NCI-H2029 treated with DMSO at 0.1 percent for 48 hours (cell line): ENCODE measurements at places on chromosomes 3 and 15.

GRCh38 chr3:195438371-195438770, 4.4 kb downstream of the ACAP2 start:
- DNase-seq, result no peak

- no peak for DNase-seq
These were observed 17.9 kb downstream of the CRYGS start for GRCh38 chr3:186526256-186526606.

DNA sequence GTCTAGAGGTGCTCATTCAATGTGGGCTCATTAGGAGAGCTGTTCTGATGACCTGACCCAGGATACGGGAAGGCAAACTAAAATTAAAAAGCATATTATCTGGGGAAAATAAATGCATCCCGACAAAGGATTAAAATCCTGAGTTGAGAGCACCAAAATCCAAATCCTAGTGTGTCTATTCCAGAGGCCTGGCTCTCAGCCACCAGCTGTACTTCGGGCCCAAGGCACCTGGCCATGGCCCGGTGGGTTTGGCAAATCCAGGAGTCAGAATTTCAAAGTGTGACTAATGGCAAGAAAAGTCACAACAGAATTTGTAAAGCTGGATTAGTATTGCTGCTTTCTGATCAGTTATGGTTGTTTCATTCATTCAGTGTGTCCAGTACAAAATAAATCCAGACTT, 2.6 kb upstream of the LYSMD4 start:
- DNase-seq, result no peak

DNA sequence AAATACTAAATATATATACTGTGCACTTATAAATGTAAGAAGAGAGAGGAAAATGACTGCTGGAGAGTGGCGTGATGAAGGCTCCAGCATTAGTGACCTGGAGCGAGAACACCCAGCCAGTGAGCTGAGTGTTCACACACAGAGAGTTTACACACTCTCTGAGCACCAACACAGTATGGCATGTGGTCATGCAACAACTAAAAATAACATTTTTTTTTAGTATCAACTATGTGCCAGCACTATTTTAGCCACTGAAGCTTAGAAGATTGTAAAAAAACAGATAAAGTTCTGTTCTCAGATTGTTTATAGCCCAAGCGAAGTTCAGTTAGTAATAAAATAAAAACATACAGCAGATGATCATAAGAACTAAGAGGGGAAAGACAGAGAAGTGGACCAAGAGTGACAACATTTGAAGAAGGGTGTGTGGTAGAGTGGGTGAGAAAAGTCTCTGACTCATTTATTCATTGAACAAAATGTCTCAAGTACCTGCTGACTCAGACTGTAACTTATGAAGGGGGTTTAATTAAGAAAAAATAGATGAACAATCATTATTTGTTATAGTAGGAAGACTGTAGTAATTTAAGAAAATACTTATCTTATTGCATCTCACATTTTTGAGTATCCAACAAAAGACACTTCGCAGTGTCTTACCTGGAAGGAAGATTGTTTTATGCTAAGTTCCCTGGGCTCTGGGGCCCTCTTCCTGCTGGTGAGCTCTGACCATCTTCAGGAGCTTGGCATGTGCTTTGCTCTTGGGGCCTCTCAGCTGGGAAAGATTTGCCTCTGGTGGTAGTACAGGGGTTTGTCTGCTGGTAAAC, 43.8 kb downstream of the GAP43 start:
- no peak for DNase-seq

GRCh38 chr3:27658741-27659140, 63.4 kb downstream of the EOMES start:
- DNase-seq, result no peak

- no peak for DNase-seq
These were observed 42.3 kb upstream of the ROBO1 start for GRCh38 chr3:79810092-79810491.

DNA sequence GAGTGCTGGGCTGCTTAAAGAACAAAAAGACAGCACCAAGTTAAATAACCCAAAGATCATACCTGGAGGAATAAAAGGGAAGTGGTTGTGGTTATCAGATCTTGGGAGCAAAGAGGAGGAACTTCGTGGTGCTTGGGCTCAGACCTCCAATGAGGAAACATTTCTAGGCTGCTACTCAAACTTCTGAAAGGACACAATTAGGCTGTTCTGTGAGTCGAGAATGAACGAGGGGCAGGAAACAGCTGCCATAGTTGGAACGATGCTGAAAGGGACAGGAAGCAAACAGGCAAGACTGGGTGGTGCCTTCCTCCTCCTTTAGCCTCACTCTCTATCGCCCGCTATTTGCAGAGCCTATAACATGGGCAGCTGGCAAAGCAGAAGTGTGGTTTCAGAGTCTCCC, 276.3 kb upstream of the ARRDC4 start:
- peak; percentile 43 for DNase-seq

GRCh38 chr3:170974872-170975271, 51.6 kb downstream of the SLC2A2 start:
- DNase-seq, result no peak

DNA sequence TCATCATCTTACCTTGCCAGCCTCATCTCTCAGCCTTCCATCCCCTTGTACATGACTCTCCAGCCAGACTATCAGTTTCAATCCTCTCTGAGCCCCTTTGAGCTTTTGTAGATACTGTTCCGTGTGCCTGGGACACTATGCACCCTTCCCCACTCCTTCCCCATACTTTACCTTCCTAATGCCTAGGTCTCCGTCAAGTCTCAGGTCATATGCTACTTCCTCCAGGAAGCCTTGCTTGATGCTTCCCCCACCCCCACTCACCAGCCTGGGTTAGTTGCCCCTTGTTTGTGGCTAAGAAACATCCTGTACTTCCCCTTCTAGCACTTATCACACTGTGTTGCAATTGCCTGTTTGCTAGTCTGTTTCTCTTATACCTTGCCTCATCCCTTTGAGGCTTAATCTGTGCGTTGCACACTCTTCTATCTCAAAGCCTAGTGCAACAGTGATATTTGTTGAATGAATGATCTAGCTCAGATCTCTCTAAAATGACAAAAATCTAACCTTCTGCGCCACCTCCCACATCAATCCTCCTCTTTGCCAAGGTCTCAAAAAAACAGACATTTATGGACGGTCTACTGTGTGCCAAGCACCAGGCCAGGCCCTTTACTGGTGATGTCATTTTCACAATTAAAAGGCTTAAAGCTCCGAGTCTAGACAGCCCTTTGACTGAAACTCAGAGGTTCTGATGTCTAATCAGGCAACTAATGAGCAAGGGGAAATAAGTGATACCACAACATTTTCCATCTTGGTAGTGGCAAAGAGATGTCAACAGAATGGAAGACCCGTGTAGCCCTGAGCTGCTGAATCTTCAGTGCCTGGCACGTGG, 6.5 kb upstream of the USP3 start:
- no peak for DNase-seq

DNA sequence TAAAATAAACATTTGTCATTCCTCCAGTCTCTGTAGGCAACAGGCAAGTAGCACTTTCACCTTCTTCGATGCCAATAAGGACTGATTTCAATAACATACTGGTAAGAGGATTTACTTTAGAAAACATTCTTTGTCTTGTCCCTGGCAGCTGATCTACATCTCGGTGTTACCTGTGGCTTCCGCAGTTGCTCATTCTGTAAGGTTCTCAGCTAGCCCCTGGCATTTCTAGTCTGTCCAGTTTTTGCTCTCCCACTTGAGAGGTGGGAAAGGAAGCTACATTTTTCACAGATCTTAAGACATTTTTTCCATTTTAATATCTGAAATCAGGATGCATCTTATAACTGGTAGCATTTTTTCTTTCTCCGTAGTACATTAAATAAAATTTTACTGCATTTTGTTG, 19.7 kb upstream of the MAP6D1 start:
- no peak for DNase-seq

- no peak for DNase-seq
These were observed 35.6 kb upstream of the MUC4 start for GRCh38 chr3:195847055-195847950.

GRCh38 chr15:77851691-77852090, 219.0 kb upstream of the LINGO1 start:
- DNase-seq, result peak; percentile 10

- no peak for DNase-seq
These were observed 490.1 kb upstream of the ZNF385D start for GRCh38 chr3:22241110-22241509.

DNA sequence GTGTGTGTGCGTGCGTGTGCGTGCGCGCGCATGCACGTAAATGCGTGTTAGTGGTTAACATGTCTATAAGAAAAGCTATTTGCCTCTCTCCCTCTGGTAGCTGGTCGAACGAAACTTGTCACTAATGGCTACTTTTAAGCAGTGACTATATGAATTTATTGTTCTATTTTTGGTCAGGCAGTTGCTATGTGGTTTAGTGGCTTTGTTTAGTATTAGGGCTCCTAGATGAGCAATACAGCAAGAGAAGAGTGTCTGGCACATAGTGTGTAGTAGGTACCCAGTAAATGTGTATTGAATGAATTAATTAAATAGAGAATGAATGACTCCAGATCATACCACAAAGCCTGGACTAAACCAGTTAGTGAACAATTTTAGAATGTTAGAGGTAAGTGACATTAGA, 171.6 kb downstream of the PPM1L start:
- no peak for DNase-seq

DNA sequence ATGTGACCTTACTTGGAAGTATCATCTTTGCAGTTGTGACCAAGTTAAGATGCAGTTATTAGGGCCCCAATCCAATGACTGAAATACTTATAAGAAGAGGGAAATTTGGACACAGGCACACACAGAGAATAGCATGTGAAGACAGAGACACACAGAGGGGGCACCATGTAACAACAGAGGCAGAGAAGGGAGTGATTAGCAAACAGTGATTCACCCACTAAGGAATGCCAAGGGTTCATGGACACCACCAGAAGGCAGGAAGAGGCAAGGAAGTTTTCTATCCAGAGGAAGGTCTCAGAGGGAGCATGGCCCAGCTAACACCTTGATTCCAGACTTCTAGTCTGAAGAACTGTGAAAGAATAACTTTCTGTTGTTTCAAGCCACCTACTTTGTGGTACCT, 25.0 kb downstream of the SIDT1 start:
- no peak for DNase-seq

DNA sequence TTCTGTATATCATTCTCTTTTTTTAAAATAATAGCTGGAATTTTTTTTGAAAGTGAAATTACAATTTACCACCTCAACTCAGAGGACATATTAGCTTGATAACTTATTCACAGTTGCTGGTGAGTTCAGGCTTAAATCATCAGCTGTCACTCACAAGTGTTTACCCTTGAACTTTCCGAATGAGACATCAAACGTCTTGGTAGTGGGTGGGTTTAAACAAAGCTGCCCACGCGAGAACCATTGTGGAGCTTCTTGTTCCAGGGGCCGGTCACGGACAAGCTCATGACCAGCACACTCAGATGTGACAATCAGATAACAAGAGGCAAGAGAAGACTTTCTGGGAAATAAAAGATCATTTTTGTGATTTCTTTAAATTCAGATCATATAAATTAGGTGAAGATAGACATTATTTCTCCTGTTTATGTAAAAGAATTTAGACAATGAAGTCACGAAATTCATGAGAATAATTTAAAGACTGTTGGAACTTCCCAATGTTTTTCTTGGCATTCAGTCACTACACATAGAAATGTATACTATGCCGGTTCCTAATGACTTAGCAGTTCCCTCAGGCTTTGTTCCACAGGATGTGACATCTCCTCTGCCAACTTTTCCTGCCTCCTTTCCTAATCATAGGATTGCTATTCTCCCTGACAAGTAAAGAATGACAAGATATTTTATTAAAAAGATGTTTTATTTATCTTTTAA, 29.3 kb downstream of the BTD start:
- DNase-seq, result no peak

DNA sequence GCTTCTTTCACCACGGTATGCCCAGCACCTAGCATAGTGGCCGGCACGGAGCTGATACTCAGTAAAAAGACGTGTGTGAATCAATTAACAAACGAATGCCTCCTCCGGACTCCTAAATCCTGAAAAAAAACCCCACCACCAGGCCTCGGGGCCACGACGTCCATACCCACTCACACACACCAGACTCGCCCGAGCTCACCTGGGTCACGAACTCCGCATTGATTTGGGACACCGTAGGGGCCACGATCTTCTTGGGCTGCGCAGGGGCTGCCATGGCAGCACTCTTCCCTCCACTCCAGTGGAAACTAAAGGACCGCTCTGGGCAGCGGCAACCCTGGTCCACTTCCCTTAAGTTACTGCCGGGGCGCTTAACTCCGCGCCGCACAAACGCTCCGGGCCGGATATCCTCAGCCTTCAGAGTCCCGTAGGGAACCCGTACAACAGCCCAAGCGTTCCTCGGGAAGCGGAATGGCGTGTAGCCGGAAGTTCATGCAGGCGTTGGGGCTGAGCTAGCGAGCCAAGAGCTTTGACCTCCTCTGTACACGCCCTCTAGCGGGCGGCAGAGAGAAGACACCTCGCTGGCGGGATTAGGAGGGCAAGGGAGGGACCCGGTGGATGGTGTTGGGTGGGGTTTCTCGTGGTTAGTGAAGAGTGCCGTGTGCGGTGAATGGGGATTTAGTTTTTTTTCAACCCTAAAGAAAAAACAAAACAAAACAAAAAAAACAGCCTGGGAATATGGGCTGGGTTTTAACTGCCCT, at the start of gene AQR:
AQR (minus strand) TSS at position 403 of the 758 bp plus-strand sequence; CDS start at position 274, 129 bp downstream.
- DNase-seq, result peak; percentile 62

GRCh38 chr15:72978223-72978622, 74.0 kb upstream of the NEO1 start:
- no peak for DNase-seq

DNA sequence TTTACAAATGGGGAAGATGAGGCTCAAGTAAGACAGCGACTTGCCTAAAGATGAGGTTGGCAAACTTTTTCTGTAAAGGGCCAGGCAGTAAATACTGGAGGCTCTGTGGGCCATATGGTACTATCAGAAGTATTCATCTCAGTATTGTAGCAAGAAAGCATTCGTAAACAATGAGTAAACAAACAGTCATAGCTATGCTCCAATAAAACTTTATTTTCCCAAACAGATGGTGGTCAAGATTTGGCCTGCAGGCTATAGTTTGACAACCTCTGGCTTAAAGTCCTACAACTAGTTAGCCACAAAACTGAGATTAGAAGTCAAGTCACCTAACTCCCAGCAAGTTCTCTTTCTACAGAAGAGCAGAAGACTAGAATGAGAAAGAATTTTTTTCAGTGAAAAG, 177.0 kb upstream of the NECTIN3 start:
- no peak for DNase-seq
